Endodermal cell (in vitro differentiated cells): ENCODE measurements at places on chromosomes 12 and 14.

DNA sequence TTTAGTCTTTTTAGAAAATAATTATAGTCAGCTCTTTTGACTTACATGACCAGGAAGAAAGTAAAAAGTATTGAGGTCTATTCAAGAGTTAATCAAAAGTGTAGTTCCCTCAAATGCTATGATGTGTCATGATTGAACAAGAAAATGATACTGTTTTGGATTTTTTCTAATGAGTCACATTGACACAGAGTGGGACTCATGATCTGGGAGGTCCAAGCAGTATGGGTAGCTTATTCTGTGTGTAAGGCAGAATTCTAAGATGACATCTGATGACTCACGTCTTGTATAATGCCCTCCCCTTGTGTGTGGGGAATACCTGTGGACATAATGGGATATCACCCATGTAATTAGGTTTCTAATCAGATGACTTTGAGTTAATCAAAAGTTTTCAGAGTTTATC lies 178.1 kb upstream of the DDHD1 start:
- no peaks in the 10 kb centered on the region for H3K27me3 ChIP-seq
- no peak overlapping the region for H3K4me3 ChIP-seq
- H3K4me1 ChIP-seq, result peaks cover 11% of the 10 kb centered on the region
- DNase-seq, result no peak
- H3K27ac ChIP-seq, result no peak overlapping the region
- no peaks in the 10 kb centered on the region for H3K36me3 ChIP-seq

- H3K27me3 ChIP-seq, result no peaks in the 10 kb centered on the region
- peaks cover 8% of the 10 kb centered on the region for H3K4me1 ChIP-seq
- H3K27ac ChIP-seq, result no peak overlapping the region
- DNase-seq, result peak; percentile 72
- no peak overlapping the region for H3K4me3 ChIP-seq
- peaks cover 60% of the 10 kb centered on the region for H3K36me3 ChIP-seq
Measured at GRCh38 chr14:23478109-23478759, 8.7 kb downstream of the NGDN start.

GRCh38 chr14:30355431-30355913 lies 203.5 kb upstream of the G2E3 start:
- no peaks in the 10 kb centered on the region for H3K36me3 ChIP-seq
- peak; percentile 51 for DNase-seq
- no peak overlapping the region for H3K4me3 ChIP-seq
- no peak overlapping the region for H3K27ac ChIP-seq
- H3K27me3 ChIP-seq, result peaks cover 11% of the 10 kb centered on the region
- peaks cover 19% of the 10 kb centered on the region for H3K4me1 ChIP-seq

DNA sequence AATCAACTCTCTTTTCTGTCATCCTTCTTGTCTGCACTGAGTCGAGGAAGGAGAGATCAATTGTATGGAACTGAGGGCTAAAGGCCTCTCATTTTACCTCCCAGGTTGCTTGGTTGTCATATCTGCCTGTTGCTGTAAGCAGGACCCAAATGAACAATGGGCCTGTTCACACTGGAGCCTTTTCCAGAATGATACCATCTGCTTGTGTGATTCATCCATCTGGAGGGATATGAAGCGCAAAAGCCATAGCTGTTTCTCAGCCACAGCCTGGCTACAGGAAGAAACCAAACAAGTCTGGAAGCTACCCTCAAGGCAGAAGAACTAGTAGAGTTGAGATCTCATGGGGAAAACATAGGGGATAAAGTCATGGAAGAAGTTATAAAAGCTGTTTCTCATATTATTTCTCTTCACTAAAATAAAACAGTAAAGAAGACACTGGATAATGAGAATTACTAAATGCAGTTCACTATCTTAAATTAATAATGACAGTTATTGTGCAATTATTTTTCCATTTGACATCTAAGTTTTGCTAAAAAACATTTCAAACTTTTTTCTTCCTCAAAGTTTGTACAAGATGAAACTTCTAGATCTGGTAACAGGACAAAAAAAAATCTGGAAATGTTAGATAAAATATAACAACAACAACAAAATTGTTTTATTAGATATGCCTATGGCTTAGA lies 106.3 kb downstream of the SPTSSA start:
- no peak overlapping the region for H3K4me3 ChIP-seq
- no peak overlapping the region for H3K27ac ChIP-seq
- no peaks in the 10 kb centered on the region for H3K36me3 ChIP-seq
- no peaks in the 10 kb centered on the region for H3K4me1 ChIP-seq

GRCh38 chr14:51293912-51294389 lies 53.9 kb downstream of the TMX1 start:
- no peak overlapping the region for H3K27ac ChIP-seq
- no peak overlapping the region for H3K4me3 ChIP-seq
- H3K4me1 ChIP-seq, result no peaks in the 10 kb centered on the region
- DNase-seq, result no peak
- H3K36me3 ChIP-seq, result no peaks in the 10 kb centered on the region

DNA sequence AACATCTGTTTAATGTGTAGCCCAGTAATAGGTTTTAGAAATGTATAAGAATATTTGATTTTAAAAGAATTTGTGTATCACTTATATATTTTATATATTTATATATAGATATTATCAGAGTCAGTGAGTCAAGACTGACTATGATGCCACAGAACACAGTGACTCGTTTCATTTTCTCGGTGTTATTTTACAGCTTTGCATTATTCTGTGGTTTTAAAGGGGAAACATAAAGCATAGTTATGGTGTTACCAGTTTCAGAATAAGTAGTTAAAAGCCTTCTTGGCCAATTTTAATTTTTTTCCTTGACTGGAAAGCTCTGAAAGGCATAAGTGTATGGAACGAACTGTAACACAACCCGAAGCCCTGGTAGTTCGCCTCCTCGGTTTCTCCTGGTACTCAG lies 91.0 kb downstream of the GRIP1 start:
- H3K27me3 ChIP-seq, result no peaks in the 10 kb centered on the region
- no peak overlapping the region for H3K4me3 ChIP-seq
- H3K27ac ChIP-seq, result no peak overlapping the region
- no peaks in the 10 kb centered on the region for H3K4me1 ChIP-seq
- H3K36me3 ChIP-seq, result no peaks in the 10 kb centered on the region

GRCh38 chr14:86505808-86506207 lies 975.9 kb downstream of the FLRT2 start:
- no peaks in the 10 kb centered on the region for H3K27me3 ChIP-seq
- H3K4me1 ChIP-seq, result no peaks in the 10 kb centered on the region
- no peak overlapping the region for H3K4me3 ChIP-seq
- no peak for DNase-seq

DNA sequence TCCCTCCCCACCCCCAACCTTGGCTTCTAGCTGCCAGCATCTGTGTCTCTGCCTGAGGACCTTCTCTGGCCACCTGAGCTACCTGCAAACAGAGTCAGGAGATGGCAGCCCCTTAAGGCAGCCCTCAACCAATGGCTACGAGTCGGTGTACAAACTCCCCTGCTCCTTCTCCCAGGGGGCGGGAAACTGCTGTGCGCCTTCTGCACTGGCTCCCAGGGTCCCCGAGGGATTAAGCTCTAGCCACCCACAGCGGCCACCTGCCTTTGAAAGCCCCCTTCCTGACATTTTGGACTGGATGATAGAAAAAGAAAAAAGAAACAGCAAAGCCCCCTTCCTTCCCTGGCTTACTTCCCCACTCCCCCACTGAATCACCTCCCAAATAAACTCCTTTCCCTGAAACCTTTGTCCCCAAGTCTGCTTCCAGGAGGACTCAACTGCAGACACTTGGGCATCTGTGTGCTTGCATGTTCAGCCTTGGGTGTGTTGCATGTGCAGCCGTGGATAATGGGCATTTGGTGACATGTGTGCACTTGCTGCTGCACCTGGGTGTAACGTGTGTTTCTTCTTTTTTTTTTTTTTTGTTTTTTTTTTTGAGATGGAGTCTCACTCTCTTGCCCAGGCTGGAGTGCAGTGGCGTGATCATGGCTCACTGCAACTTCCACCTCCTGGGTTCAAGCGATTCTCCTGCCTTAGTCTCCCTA lies 6.0 kb downstream of the SDS start:
- no peaks in the 10 kb centered on the region for H3K4me1 ChIP-seq
- no peaks in the 10 kb centered on the region for H3K27me3 ChIP-seq
- H3K36me3 ChIP-seq, result no peaks in the 10 kb centered on the region
- H3K27ac ChIP-seq, result no peak overlapping the region
- H3K4me3 ChIP-seq, result no peak overlapping the region

DNA sequence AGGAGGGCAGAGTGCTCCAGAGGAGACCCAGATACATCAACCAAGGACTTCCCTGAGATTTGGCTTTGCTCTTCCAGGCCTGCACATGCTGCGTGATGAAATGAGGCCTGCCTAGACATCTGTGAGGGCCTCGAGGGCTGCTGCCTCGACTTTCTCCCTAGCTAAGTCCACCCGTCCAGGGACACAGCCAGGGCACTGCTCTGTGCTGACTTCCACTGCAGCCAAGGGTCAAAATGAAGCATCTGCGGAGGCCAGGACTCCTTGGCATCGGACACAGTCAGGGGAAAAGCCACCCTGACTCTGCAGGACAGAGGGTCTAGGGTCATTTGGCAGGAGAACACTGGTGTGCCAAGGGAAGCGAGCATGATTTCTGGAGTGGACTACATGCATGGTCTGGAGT lies 10.7 kb downstream of the SLC25A47 start:
- peaks cover 59% of the 10 kb centered on the region for H3K36me3 ChIP-seq
- no peak for DNase-seq
- no peaks in the 10 kb centered on the region for H3K27me3 ChIP-seq
- no peak overlapping the region for H3K27ac ChIP-seq
- H3K4me1 ChIP-seq, result no peaks in the 10 kb centered on the region

DNA sequence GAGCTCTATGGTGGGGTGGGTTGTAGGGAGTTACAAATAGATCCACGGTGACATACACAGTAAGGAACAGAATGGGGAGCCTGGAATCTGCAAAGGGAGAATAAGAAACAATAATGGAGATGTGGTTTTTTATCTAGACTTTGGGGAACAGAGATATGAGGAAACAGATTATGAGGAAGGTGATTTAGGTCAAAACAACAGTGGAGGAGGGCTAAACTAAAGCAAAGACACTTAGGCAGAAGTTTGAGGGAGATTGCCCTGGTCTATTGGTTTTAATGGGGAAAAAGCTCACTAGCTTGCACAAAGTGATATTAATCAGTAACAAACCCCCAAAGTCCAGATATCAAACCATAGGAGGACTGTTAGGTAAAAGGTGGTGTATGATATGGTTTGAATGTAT lies 144.5 kb upstream of the DYRK2 start:
- H3K4me3 ChIP-seq, result no peak overlapping the region
- DNase-seq, result no peak
- no peaks in the 10 kb centered on the region for H3K36me3 ChIP-seq
- H3K27ac ChIP-seq, result no peak overlapping the region
- no peaks in the 10 kb centered on the region for H3K27me3 ChIP-seq

- H3K27me3 ChIP-seq, result no peaks in the 10 kb centered on the region
- DNase-seq, result no peak
- no peaks in the 10 kb centered on the region for H3K4me1 ChIP-seq
- H3K4me3 ChIP-seq, result no peak overlapping the region
Measured at GRCh38 chr12:61687407-61687806, 572.8 kb upstream of the USP15 start.

DNA sequence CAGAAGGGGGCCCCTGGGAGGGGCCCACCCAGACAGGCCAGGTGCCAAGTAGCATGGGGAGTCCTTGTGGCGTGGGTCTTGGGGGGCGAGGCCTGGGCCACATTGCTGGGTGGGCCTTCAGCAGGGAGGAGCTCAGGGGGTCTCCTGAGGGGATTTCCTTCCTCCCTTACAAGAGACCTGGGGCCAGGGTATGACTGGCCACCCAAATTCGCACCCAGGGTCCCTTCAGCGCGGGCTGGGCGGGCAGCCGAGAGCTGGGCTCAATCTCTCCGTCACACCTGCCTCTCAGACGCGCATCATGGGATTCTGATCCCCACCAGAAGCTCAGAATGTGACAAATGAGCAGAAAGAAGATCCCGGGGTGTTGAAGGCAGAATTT lies 72.4 kb downstream of the KIF26A start:
- DNase-seq, result no peak
- no peaks in the 10 kb centered on the region for H3K27me3 ChIP-seq
- H3K4me1 ChIP-seq, result no peaks in the 10 kb centered on the region
- no peaks in the 10 kb centered on the region for H3K36me3 ChIP-seq

- no peaks in the 10 kb centered on the region for H3K4me1 ChIP-seq
- H3K36me3 ChIP-seq, result no peaks in the 10 kb centered on the region
- H3K4me3 ChIP-seq, result no peak overlapping the region
- DNase-seq, result no peak
- H3K27ac ChIP-seq, result no peak overlapping the region
Measured at GRCh38 chr12:99370421-99371138, 277.0 kb upstream of the GARIN6 start.

DNA sequence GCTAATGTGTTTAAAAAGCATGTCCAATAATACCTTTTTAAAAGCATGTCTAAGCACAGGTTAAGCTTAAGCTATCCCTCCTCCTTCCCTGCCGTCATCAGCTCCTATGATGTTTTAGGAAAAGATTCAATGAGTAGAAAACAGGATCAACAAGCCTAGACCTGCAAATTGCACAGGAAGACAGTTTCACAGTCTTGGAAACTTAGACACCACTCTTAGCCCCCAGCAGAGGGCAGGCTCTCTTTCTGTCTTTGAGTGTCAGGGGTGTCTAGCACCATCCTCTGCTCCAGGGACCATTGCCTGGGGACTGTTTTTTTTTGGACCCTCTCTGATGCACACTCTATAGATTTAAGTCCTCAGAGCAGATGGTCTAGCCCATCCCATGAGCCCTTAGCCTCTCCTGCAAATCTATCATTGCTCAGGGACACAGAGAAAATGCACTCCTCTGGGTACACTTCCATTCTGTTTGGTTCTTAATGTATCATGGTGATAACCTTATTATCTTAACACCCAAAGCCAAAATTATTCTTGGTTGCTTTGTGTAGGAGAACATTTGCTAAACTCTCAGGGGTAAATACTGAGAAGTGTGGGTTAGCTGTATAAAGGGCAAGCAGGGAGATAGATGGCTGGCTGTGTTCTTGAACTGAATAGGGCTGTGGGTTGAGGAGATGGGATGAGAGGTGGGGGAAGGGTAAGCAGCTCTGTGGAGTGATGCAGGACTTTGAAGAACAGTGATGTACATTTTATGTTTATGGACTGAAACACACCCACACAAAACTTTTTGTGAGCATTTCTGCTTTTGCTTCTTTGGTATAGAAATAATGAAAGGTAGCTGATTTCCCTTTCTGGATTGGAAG lies 259.9 kb upstream of the DDHD1 start:
- peak; percentile 47 for DNase-seq
- H3K4me3 ChIP-seq, result no peak overlapping the region
- no peaks in the 10 kb centered on the region for H3K27me3 ChIP-seq
- H3K27ac ChIP-seq, result no peak overlapping the region

- no peaks in the 10 kb centered on the region for H3K36me3 ChIP-seq
- H3K4me3 ChIP-seq, result no peak overlapping the region
- H3K4me1 ChIP-seq, result no peaks in the 10 kb centered on the region
- DNase-seq, result peak; percentile 30
- H3K27me3 ChIP-seq, result no peaks in the 10 kb centered on the region
- no peak overlapping the region for H3K27ac ChIP-seq
Measured at GRCh38 chr12:51505360-51506105, 80.9 kb downstream of the SLC4A8 start.

- H3K27me3 ChIP-seq, result no peaks in the 10 kb centered on the region
- no peak overlapping the region for H3K27ac ChIP-seq
- no peaks in the 10 kb centered on the region for H3K36me3 ChIP-seq
- no peaks in the 10 kb centered on the region for H3K4me1 ChIP-seq
- DNase-seq, result peak; percentile 24
- no peak overlapping the region for H3K4me3 ChIP-seq
Measured at GRCh38 chr12:98470469-98471082, 44.8 kb upstream of the TMPO start.

- H3K4me3 ChIP-seq, result no peak overlapping the region
- no peaks in the 10 kb centered on the region for H3K4me1 ChIP-seq
- no peak for DNase-seq
Measured at GRCh38 chr12:94779485-94779884, 129.1 kb upstream of the TMCC3 start.

GRCh38 chr12:63103494-63104131 lies 47.4 kb downstream of the AVPR1A start:
- no peak overlapping the region for H3K27ac ChIP-seq
- no peaks in the 10 kb centered on the region for H3K27me3 ChIP-seq
- no peak for DNase-seq
- H3K4me3 ChIP-seq, result no peak overlapping the region
- H3K36me3 ChIP-seq, result no peaks in the 10 kb centered on the region
- H3K4me1 ChIP-seq, result no peaks in the 10 kb centered on the region
